Lung (tissue), 17 donors: ENCODE measurements at places on chromosomes 7 and 10. TPM values are rescaled to one million over a fixed set of nuclear protein-coding genes. Genes with fewer than 3 reads are reported as not detected.

DNA sequence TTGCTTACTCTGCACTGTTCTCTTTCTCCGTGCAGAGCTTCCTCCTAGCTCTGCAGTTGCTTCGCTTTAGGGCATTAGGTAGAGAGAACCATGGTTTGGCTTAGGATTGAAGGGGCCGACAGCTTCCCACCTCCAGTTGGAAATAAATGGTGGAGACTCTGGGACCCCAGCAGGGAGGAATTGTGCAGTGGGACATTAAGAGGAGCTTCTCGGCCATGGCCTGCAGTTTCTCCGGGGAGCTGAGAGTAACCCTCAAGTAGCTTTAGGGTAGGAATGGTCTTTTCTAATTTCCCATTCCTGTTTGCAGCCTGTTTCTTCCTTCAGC is 1.2 kb downstream of the SUFU start:
- no peak overlapping the region for H3K4me3 ChIP-seq
- no peaks in the 10 kb centered on the region for H3K36me3 ChIP-seq
- DNase-seq, result no peak
- H3K27me3 ChIP-seq, result no peaks in the 10 kb centered on the region
- H3K27ac ChIP-seq, result no peak overlapping the region
- H3K4me1 ChIP-seq, result peaks cover 10% of the 10 kb centered on the region

The CLCN1 gene
- 0.18 TPM for total RNA-seq

DNA sequence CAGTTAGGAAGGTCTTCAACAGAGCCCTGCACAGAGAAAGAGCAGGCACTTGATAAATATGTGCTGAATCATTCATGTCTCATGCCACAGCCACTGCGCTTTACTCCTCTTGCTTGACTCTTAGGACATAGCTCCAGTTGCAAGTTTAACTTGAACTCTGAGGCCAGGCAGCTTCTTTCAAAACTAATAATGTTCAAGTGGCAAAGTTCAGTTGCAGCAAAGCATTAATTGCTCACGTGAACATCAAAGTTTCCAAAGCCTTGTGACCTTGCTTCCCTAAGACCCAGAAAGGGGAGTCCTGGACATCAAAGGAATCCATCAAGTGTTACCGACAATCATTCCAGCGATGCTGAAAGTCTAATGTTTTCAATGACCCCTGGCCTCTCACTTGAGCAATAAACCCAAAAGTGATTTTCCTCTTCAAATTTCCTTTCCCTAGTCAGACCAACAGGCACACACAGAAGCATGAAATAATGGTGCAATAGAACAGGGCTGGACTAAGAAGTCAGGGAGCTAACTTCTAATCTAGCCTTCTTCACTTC is 21.8 kb upstream of the TECTB start:
- no peaks in the 10 kb centered on the region for H3K36me3 ChIP-seq
- H3K4me3 ChIP-seq, result no peak overlapping the region
- H3K4me1 ChIP-seq, result no peaks in the 10 kb centered on the region
- DNase-seq, result no peak

The WDR86 gene
- 2.9 TPM for total RNA-seq

The SPDYE3 gene
- total RNA-seq, result not detected

DNA sequence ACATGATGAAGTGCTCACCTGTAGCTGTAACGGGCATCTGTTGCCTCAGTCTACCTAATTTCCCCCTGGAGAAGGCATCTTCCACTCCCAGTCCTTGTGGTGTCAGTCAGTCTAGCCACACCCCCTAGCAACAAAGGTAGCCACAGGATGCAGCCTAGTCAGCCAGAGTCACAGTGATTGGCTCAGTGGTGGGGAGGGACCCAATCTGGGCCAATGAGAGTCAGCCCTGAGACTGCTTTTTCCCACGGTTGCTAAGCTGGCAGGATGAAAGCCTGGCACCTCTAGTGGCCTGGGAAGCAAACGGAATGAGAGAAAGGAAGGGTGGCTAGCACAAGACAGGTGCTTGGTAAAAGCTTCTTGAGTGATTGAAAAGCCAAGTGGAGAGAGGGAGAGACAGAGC is 118.6 kb downstream of the SH3PXD2A start:
- peaks cover 1% of the 10 kb centered on the region for H3K36me3 ChIP-seq
- DNase-seq, result no peak
- H3K27ac ChIP-seq, result no peak overlapping the region
- peaks cover 32% of the 10 kb centered on the region for H3K4me1 ChIP-seq
- no peak overlapping the region for H3K4me3 ChIP-seq
- H3K27me3 ChIP-seq, result no peaks in the 10 kb centered on the region

The CPXM2 gene
- total RNA-seq, result 2.3 TPM
